Right atrium auricular region (tissue), 2 donors: ENCODE measurements at places on chromosomes 2 and 18. TPM values are rescaled to one million over a fixed set of nuclear protein-coding genes. Genes with fewer than 3 reads are reported as not detected.

Gene B3GNT7
- total RNA-seq: 4.0 TPM

GRCh38 chr18:46474487-46475389, 182.3 kb downstream of the LOXHD1 start:
- no peak for DNase-seq

DNA sequence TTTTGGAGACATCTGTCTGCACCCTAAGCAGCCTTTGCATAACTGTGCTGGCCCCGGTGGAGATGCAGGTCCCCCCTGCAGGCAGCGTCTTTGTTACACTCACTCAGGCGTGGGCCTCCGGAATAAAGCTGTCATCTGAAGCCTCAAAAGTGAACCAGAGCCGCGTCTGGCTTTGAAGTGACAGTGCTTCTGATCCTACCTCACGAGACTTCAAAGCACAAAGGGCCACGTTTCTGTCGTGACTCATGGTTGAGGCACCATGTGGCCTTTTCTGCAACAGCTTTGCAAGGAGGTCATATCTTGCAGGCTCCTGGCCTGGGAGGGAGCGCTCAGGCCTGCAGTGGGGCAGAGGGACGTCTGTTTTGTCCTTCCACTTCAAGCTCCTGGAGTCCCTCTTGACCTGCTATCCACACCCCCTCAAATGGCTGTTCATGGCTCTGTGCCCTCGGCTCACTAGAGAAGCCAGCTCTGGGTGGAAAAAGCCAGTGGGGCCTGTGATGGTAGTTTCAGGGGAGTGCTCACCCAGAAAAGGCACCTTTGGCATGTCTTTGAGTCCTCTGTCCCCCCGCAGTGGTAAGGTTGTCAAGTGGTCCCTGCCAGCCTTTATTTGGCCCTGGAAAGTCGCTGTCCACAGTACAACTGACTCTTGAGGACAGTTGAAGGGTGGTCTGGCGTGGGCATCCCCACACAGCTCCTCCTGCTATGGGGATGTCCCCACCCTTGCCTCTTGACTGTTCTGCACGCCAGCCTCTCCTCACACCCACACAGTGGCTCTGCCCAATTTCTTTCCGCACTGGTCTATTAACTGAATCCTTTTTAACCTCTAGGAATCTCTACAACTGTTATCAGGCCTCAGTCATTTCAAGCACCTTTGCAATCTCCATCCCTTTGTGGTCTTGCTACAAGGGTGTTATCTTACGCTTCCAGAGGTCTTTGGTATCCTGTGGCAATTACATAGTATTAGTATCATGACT, 19.3 kb downstream of the GPR55 start:
- DNase-seq: no peak

DNA sequence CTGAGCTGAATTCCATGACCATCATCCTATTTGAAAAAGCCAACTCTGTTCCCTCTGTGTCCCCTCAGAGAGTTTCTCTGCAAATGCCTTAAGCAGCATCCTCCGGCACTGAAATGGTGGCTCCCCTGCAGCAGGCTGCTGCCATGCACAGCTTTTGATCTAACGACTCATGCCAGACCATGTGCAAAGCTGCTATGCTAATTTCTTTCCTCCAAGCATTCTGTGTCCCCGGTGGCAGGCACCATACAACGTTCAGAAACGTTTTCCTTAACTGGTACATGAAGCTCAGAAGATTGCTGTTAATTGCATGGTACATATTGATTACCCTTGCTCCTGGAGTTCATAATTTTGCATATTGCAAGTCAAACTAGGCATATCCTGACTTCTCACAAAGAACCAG, 336.8 kb downstream of the RBM43 start:
- no peak for DNase-seq

GRCh38 chr2:47257946-47258348, 102.8 kb upstream of the STPG4 start:
- no peak for DNase-seq

GRCh38 chr2:69086466-69086865, 73.5 kb downstream of the ANTXR1 start:
- DNase-seq: no peak

- no peak for DNase-seq
Observed at GRCh38 chr2:110843959-110844510, 111.7 kb downstream of the ACOXL start.

GRCh38 chr18:45528712-45529336, 86.5 kb upstream of the SLC14A2 start:
- no peak for DNase-seq

- DNase-seq: no peak
Observed at GRCh38 chr18:8366656-8367055, 242.6 kb upstream of the RAB12 start.

GRCh38 chr2:197121255-197121654, 189.3 kb downstream of the ANKRD44 start:
- DNase-seq: no peak

DNA sequence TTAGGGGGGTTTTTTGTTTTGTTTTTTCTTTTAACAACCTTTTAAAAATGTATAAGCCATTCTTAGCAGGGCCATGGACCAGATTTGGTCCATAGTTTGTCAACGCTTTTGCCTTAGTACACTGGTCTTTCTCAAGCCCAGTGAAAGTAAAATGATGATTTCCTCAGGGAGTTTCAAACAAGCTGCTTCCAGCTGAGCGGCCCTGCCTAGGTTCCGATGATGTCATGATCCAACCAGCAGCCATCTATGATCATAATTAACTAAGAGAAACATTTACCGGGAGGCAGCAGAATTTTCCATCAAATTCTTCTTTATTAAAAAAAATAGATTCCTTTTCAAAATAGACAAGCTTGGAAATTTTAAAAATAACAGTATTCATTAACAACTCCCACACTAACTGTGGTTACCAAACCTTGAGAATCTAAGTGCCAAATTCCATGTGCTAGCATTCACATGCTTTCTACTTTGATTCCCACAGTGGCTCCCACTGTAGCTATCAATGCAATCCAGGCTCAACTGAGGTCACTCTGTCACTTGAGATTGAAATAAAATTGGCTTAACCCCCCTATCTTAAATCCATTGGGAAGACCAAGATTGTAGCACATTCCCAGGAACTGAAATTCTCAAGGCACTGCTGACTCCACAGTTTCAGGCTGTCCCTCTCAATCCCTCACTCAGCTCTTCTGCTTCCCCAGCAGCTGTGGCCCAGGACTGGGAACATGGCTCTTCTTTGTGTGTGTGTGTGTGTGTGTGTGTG, 148.9 kb downstream of the RNF152 start:
- DNase-seq: peak; percentile 74

DNA sequence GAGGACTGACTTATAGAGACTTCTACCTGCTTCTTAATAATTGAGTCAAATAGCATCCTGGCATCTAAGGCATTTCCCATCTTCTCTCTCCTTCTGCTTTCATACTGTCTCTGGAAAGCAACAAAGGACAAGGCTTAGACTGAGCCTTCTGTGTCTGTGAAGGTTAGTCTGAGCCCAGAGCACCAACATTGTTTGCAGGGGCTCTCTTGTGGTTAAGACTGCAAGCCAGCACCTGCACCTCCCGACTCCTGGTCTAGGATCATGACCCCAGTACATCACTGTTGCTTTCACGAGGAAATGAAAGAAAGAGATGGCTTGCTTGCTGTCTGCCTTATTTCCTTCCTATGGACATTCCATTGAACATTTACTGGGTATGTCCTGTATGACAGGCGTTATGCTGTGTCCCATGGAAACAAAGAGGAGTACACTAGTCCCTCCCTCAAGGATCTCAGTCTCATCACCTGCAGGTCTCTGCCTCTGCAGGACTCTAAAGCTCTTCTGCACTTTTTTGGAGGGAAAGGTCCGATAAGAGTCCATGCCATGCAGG, 315.8 kb upstream of the EPAS1 start:
- no peak for DNase-seq

GRCh38 chr2:192675681-192676080, 480.9 kb upstream of the TMEFF2 start:
- DNase-seq: no peak

DNA sequence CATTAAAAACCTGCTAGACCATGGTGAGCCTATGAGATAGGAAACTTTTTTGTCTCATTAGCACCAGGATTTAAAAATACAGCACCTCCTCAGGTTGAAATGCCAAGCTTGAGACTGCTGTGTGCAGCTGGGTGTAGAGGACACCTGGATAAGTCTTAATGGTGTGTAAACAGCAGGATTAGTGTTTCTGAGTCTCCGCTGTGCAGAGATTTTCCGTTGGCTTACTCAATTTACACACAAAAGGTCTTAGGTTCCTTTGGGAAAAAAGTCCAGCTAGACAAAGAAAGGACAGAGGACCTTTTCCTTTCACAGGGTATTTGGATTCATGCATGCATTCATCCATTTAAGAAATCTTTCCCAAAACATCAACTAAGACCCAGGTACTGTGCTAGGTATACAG, 168.1 kb downstream of the NRXN1 start:
- no peak for DNase-seq

DNA sequence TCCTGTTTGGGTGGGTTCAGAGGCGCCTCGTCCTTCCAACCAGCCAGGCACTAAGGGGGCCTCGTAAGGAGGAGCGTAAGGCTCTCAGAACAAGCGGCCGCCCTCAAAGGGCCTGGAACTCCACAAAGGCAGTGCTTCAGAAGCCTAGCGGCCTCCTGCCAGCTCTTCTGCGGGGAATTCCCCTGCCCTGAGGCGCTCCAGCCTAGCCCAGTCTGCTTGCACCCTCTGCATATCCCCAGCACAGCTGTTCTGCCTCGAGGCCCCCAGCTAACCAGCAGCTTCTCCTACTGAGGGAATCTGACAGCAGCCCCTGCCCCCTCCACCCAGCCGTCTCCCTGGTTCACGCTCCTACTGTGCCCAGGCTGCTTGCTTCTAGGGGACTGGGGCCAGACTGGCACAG, 265.9 kb downstream of the TFCP2L1 start:
- no peak for DNase-seq

DNA sequence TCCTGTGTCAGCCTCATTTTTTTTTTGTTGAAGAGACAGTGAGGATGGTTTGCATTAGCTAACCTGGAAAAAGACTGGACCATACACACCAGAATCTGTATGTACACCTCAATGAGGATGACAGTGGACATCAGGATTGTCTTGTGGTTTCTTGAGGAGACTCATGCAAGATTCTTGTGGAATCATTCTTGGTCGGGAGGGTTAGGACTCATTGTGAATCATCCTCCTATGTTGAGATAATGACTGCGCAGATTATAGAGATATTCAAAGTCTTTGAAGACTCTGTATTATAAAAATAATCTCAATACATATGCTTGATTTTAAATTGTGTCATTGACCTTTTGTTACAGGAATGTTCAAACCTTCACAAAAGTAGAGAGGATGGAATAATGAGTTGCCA, 49.1 kb upstream of the DOCK10 start:
- DNase-seq: no peak
